ENCODE measurements at places on chromosomes 5 and 9. TPM values are rescaled to one million over a fixed set of nuclear protein-coding genes. Genes with fewer than 3 reads are reported as not detected.

DNA sequence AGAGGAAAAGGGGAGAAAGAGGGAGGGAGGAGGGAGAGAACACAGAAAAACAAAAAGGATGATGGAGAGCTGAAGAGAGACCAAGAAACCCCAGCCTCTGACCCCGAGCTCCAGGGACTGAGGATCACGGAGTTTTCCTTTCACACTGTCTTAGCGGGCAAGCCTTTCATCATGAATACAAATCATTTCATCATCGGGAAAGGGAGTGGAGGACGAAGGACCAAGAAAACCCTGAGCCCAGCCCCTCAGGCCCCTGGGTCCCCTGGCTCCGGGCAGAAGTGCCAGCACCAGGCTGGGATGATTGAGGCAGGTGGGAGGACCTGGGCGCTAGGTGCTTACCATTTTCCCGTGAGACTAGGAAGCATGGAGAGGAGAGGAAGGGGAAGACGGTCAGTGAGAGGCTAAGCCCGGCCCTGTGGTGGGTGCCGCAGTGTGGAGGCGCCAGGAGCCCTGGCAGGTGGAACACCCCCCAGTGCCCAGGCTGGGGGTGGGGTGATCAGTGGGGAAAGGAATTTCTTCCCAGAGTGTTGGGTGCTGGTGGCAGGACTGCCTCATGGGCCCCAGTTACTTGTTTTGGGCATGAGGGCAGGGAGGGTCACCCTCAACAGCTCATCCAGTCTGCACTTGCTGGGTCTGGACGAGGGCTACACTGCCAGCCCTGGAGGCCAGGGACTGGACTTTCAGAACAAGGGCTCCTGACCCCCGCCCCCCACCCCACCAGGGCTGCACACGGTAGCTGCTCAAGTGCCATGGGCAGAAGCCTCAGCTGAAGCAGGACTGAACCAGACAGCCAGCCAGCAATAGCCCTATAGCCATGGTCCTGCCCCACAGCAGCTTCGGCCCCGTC lies 49.0 kb upstream of the SARDH start:
- no peak for DNase-seq

DNA sequence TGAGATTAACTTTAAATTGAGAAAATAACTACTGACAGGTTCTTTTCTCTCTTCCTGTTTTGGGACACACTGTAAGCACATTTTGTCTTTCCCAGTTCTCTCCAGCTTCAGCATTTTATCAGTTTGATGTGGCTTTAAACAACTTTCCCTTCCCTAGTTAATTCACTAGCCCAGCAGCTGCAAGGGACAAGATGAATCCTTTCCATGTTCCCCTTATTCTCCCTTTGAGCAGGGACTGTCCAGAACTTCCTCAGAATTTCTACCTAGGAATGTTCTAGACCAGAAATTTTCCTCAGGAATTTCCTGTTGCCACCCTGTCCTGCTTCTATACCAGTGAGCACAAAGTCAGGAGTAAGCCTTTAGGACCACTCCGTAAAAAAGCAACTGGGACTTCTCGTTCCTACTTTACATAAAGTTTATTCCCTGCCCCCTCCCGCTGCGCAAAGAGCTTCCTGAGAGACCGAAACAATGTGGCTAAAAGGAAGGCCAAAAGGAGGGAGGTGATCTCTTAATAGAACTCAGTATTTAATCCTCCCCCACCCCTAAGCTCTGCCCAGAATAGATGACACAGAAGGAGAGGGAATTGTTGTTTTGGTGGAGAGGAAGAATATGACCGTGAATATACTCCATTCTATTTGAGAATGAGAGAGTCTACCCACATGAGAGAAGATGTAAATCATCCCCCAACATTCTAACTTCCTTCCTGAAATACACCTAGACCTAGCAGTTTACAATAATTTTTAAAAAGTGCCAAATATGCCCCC lies 61.9 kb downstream of the GLIS3 start:
- DNase-seq: no peak

- DNase-seq: no peak
These were observed 2.9 kb downstream of the DPH7 start for GRCh38 chr9:137575716-137576411.

- DNase-seq: no peak
These were observed 693.8 kb downstream of the DNAH5 start for GRCh38 chr5:13250464-13251291.

DNA sequence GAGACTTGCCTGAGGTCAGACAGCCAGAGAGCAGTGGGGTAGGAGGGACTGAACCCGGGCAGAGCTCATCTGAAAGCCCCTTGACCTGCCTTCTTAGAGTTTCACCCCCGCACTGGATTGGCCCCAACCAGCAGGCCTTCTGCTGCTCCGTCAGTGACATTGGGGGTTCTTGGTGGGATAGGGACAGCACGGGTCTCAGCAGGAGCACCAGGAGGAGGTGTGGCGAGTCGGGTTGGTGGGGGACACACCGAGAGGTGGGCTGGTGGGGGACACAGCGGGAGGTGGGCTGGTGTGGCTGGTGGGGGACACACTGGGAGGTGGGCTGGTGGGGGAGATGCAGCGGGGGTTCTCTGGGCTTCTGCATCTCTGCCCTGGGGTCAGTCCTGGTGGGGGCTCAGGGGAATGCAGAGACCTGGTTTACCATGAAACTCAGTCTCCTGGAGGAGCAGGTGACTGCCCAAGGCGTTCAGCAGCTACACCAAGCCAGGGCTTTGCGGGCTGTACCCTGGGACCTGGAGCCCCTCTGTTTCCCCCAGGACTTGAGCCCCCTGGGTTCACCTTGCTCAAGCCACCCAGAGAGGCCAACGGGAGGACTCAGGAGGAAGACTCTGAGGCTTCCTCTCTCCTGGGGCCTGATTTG lies 28.1 kb upstream of the RNU6ATAC start:
- no peak for DNase-seq

GRCh38 chr9:29575219-29575618 lies 2001.9 kb upstream of the C9orf72 start:
- DNase-seq: no peak

DNA sequence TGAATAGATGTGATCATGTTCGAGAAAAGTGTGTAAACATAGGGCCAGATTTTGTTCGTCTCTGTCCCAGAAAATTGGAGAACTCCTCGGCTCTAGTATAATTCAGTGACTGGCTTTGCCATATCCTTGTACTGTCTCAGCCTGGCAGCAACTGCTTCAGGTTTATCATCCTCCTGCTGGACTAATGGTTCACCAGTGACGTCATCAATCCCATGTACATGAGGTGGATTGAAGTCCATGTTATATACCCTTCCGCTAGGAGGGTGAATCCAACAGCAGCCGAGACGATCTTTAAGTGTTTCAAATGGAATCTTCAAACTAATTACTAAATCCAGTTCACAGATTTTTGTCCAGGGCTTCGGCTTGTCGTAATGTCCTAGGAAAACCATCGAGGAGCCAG lies 17.1 kb upstream of the PLPP1 start:
- DNase-seq: no peak

- no peak for DNase-seq
These were observed 987 bp downstream of the RAB24 start for GRCh38 chr5:177302354-177303110.

DNA sequence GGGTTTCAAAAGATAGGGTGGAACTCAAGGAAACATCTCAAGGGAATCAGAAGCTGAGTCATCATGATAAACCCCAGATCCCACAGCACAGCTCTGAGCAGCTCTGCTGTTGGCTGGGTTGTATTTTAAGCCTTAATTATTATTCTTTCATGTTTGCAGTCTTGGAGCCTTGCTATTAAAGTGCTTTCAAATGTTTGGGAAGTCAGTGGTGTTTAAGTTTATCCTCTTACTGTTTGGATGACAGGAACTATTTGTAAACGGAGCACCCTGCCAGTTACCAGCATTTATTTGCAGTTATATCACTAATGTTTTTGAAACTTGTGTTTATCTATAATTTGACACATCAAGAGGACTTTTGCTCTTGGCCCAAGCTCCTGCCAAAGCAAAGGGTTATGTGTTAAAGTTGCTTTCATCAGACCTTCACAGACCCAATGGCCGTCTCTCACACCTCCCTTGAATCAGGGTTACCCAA lies 141.1 kb upstream of the SPDL1 start:
- DNase-seq: no peak

DNA sequence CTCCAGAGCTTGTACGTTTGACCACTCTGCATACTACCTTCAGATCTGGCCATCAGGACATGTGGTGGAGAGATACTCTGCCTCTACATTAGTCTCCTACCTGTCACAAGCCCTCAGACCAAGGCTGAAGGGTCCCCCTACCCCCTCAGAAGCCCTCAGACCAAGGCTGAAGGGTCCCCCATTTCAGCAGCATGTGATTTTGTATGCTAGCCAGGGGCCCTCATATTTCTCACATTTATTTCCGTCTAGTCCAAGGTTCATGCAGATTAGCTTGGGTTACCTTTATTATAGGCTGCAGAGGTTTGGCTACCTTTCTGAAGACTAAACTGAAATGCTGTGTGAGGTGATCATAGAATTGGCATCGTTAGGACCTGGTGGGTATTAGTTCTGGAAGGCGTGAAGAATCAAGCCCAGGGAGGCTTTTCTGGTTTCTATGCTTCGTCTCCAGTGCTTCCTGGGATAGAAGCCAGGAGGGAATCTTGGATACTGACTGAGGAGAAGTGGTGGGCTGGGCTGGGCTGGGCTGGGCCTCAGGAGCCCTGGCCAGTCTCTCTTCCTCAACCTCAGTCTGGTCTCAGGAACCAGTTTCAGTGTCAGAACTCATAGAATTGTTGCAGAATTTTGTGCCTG lies 2.8 kb downstream of the SMIM32 start:
- DNase-seq: no peak

NIM1K gene
- total RNA-seq: 0.26 TPM

IFNA2 gene
- total RNA-seq: not detected

ZNF367 gene
- total RNA-seq: 8.6 TPM

HACD4 gene
- total RNA-seq: 0.10 TPM

C9orf72 gene
- total RNA-seq: 9.7 TPM

DMRT3 gene
- not detected for total RNA-seq

All from Calu3 (cell line).